ENCODE measurements at places on chromosomes 16 and 17.

GRCh38 chr17:10713318-10713717 lies 15.9 kb downstream of the ADPRM start:
- DNase-seq = no peak

DNA sequence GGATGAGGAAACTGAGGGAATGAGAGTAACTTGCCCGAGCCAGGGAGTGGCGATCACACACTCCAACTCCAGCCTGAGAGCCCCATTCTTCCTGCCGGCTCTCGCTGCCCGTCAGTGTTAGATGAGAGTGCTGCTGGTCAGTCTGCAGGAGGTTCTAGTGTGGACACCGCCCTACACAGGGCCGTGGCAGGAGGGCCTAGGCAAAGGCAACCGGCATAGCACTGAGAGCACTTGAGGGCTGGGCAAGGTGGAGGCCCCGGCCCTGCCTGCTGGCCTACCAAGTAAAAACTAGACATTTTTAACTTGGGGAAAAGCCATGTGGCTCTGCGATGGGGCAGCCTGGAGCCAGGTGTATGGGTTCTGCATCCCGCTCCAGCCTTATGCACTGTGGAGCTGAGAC lies 354.8 kb downstream of the SEC14L1 start:
- DNase-seq = no peak

- DNase-seq = no peak
These were observed 8.6 kb downstream of the CX3CL1 start for GRCh38 chr16:57380671-57381462.

DNA sequence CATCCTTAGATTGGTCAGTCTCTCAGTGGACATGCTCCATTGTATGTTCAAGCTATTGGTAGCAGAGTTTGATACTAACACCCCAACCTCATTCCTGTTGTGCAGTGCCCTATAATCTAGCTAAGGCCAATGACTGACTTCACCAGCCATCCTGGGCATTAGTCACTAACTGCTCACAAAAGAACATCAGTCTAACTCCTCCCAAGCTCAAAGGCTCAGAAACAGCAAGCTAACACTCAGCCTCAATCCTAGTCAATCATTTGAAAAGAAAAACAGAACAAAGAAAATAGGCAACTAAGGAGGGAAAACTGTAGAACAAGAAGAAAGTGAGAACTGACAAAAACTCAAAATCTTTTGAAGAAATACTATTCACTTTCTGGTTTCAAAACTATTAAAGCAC lies 199.1 kb upstream of the C17orf78 start:
- DNase-seq = no peak

DNA sequence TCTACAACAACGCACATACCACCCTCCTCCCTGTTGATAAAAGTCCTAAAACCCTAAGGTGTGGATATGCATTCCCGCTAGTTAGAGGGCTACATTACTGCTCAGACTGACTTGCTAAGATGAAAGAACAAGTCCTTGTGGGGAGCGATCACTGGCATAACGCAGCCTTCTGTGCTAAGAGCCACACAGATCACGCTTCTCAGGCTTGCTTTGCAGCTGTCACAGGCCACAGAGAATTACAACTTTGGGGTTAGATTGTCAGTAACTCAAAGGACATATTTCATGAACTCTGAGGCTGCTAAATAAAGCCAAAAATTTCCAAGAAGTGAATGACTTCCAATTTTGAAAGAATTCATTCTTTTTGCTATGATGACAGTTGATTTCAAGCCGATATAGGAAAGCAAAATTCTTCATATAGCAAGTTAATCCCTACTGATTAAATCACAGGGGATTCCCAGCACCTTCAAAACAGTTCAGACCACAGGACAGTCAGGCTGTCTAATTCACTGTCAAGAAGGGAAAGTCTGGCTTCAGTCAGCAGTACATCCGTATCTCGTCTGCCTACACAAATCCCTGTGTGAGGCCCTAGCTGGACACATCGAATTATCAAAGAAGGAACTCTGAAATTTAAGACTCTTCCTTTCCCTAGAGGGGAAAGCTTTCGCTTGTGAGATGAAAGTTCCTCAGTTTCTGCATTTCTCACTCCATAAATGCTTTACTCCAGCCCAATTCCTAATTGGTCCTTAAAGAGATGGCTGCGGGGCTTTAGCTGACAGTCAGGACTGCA lies 107.1 kb downstream of the VPS53 start:
- no peak for DNase-seq

DNA sequence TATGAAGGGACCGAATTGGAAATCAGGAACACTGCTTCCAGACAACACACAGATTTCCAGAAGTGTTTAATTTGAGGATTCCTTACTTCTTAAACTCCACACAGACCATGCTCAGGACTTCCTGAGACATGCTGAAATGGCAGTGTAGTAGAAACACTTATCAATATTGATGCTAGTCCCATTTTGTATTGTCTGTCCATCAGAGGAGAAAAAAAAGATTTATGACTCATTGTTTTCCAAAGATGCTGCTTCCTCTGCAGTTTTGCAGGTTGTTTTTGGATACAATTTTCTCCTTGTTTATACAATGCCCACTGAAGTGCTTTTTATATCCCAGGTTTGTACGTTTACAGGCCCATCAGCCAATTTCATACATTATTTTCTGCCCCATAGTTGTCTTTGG lies 68.3 kb upstream of the TANC2 start:
- no peak for DNase-seq

DNA sequence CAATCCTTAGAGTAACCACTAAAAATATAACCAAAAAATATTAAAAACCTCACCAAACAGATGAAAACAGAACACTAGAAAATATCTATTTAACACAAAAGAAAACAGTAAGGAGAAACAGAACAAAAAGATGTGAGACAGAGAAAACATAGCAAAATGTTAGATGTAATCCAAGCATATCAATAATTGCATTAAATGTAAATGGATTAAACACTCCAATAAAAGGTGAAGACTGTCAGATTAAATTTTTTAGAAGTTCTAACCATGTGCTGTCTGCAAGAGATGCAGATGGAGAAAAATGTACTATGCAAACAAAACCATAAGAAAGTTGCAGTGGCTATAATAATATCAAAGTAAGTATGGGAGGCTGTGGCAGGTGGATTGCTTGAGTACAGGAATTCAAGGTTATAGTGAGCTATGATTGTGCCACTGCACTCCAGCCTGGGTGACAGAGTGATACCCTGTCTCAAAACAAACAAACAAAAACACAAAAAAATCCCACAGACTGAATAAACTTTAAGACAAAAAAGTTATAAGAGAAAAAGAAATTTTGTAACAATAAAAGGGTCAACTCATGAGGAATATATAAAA lies 53.9 kb downstream of the ADCY9 start:
- no peak for DNase-seq

GRCh38 chr16:17342031-17342430 lies 128.7 kb downstream of the XYLT1 start:
- DNase-seq = no peak

GRCh38 chr16:24721830-24722238 lies 7.6 kb upstream of the TNRC6A start:
- DNase-seq = no peak

DNA sequence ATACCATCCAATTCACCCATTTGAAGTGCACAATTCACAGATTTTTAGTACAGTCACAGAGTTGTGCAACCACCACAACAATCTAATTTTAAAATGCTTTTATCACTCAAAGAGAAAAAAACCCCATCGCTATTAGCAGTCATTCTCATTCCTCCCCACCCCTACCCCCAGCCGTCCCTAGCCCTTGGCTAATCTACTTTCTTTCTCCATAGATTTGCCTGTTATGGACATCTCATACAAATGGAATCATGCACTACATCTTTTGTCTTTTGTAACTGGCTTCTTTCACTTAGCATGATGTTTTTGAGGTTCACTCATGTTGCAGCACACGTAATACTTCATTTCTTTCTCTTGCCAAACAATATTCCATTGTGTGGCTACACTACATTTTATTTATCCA lies 20.4 kb downstream of the LYRM9 start:
- DNase-seq = no peak

DNA sequence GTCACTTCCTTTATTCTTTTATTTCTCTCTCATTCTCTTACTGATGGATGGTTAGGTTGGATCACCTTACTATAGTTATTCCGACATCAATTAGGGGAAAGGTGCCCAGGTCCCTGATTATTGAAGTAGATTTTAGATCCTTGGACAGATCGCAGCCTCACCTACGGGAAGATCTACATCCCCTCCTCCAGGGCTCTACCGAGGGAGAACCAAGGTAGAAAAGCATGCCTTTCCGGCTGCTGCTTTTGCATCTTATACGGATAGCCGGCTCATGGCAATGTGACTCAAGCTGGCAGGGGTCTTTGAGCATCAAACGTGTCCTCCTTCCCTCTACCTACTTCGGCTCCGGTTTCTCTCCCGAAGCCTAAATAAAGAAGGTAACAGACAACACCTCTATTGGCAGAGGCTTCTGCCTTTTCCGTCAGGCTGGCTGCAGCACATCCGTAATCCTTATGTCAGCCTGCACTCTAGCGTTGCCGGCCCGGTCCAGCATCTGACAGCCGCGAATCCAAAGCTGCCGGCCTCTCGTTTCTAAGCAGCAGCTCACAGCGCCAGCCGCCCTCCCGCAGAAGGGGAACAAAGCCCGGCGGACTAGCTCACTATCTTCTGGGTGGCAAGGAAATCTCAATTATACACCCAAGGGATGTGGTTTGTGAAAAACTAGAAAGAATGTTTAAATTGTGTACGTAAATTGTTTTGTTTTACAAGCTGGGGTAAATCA lies 46.9 kb downstream of the IRX6 start:
- DNase-seq = no peak

DNA sequence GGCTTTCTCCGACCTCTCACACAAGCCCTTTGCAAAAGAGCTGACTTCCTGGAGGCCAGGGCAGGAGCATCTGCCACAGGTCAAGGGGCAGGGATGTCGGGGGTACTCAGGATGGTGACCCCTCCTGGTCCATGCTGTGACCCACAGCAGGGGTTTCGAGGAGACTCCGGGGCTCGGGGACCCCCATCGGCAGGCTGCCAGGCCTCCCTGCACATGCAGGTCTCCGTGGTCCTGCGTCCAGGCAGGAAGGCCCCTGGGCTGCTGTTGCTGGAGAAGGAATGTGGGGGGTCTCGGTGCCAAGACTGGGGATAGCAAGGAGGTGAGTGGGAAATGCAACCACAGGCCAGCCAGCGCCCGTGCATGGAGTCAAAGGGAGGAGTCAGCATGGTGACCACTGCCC lies 11.6 kb downstream of the NATD1 start:
- DNase-seq = no peak

DNA sequence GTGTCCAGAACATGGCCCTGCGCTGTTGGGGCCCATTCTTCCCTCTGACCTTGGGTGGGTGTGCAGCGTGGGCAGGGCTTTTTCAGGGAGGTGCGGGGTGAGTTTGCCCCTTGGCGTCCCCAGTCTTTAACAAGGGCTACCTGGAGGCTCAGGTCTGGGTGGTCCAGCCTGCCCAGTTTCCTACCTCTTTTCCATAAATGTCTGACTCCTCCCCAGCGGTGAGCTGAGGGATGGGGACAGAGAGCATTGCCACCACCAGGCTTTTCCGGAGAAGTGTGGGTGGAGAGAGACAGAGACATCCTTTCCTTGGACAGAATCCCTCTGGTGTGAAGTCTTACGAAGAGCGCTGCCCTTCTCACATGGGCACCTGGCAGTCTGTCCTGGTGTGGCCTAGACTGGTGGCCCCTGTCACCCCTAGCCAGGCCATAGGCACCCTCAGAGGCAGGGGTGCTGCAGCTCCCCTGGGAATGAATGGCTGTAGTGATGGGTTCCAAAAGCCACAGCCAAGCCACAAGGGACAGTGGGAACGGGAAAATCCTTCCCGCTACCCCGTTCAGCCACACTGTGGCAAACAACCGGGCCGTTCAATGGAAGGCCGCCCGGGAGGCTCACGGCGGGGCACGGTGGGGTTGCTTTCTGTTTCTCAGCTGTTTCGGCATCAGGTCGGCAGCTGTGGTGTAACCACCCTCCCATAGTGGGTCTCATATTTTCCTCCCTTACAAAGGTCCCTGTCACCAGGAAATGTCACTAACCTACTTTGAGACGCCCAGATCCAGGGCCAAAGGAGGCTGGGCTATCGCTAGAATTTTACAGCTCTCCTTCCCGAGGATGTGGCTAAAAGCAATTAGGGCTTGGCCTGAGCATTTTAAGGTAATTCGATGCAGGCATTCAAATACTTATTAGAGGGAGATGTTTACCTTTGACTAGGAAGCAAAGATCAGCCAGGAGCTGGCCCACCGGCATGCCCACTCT lies 61.9 kb upstream of the GSE1 start:
- DNase-seq = no peak

DNA sequence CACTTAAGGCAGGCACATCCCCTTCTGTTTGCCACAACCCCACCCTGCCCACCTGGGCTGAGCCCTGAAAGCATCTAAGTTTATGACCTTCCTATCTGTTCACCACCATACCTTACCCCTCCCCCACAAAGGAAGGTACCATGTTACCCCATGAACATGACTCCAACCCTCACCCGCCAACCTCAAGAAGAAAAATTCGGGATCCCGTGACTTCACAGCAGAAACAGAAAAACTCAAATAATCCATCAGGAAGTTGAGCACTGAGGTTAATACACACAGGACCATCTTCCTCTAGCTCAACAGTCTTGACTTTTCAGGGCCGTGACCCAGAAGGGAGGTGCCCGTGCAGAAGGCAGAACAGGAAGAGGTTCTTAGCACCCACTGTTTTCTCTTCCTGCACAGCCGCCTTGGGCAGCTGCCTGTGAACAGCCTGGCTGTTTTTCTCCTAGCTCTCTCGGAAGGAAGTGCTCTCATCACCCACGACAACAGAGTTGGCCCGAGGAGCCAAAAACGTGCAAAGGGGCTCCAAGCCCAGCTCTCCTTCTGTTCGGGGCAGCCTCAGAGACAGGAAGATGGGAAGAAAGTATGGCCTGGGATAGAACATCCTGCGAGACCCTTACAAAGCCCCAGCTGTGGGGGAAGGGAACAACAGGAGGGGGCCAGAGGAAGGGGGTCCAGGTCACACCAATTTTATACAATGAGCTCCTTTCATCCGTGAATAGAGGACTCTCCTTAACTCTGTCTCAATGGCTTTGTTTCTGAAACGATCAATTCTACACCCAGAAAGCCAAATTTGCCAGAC lies 101.1 kb downstream of the XYLT1 start:
- peak; percentile 53 for DNase-seq

DNA sequence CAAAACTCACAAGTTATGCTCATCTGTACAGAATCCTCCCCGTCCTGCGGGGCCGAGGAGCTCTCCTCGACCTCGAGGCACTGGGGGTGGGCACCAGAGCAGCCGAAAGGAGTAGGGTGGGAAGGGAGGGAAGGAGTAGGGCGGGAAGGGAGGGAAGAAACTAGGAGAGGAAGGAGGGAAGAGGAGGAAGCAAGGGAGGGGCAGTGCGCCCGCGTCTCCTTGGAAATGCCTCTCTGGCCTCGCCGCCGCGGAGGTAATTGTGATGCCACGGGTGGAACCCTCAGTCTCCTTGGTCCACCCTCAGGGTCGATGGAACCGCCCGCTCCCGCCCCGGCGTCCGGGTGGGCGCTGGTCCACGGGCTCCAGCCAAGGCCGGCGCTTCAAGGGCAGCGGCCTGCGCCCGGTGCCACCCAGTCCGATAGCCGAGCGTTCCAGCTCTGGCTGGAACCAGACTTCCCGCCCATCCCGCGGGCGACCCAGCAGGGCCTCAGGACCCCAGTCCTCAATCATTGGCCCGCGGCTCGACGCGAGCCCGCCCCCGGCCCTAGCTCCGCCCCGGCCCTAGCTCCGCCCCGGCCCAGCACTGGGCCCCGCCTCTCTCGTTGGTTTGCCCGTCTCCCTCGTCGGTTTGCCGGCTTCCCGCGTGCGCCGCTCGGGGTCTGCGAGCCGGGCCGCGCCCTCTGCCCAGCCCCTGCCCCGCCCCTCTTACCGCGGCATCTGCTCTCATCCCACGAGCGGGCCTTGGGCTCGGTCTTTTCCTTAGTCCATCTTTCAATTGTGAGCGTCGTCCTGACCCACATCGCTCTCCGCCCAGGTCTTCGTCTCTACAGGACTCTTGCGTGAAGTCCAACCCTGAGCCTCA lies 596 bp downstream of the PROCA1 start:
- peak; percentile 83 for DNase-seq

All from stimulated activated CD8-positive, alpha-beta memory T cell treated with anti-CD3 and anti-CD28 coated beads, Interleukin-7, amount 100 ng/mL, for 1 hour (primary cell).